NCI-H2107 (cell line): ENCODE measurements at places on chromosomes 1 and 21.

DNA sequence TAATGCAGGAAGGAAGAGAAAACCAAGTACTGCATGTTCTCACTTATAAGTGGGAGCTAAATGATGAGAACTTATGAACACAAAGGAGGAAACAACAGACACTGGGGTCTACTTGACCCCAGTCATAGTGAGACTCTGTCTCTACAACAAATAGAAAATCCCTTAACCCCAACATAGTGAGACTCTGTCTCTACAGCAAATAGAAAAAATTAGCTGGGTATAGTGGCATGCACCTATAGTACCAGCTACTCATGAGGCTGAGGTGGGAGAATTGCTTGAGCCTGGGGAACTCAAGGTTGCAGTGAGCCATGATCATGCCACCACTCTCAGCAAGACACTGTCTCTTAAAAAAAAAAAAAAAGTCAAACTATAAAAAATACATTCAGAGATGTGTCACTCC lies 42.7 kb downstream of the GIPC2 start:
- no peak for DNase-seq

- DNase-seq = no peak
Measured at GRCh38 chr1:224901087-224901810, 28.2 kb upstream of the DNAH14 start.

GRCh38 chr1:225480825-225481434 lies 53.1 kb upstream of the LBR start:
- DNase-seq = peak; percentile 73

- peak; percentile 11 for DNase-seq
Measured at GRCh38 chr1:52348704-52349300, 17.2 kb downstream of the CC2D1B start.

DNA sequence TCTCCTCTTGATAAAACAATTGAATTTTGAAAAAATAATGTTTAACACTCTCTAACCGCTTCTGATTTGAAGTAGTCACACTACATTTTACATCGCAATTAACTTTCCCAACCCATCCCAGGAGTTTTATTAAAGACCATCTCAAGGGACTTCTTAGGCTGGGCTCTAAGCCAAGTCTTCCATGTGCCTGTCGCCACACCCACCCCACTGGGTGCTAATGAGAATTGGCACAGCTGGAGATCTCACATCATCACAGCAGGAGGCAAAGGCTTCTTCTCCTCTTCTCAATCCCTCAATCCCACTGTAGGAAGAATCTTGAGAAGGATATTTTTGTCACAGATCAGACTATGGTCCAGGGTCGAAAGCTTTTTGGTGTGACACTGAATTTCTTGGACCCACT lies 328.9 kb downstream of the NUF2 start:
- DNase-seq = peak; percentile 87

DNA sequence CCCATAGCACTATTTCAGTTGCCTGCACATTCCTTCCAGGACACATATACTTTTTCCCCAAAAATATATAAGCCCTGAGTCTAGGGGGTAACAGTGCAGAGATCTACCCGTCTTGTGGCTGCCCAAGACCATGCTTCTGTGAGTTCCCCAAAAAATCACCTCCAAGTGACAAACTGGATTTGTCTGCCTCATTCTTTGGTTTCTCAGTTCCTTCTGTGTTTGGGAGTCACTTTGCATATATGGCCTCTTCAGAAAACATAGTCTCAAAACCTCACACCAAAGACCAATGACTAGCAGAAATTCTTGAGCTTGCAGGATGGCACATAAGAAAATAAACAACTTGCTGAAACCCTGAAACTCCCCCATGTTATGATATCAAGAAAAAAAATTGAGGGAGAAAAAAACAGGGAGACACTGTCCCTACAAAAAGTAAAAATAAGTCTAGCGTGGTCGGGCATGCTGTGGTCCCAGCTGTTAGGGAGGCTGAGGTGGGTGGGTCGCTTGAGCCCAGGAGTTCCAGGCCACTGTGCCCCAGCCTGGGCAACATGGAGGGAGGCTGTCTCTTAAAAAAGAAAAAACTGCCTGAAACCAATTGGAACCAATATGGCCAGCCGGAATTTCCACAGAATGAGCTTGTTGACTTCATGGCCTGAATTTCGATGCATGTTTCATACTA lies 8.0 kb downstream of the JMJD4 start:
- no peak for DNase-seq

GRCh38 chr1:7535934-7536878 lies 234.9 kb upstream of the VAMP3 start:
- no peak for DNase-seq

DNA sequence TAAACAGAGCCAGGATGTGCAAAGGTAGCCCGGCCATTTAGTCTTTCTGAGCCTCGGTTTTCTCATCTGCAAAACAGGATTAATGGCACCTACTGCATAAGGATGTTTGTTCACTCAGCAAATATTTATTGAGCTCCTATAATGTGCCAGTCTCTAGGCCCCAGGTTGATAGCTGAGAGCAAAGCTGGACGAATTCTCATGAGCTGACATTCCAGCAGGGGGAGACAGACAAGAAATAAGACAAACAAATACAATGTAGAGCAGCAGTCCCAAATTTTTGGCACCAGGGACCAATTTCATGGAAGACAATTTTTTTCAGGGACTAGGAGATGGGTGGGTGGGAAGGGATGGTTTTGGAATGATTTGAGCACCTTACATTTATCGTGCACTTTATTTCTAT lies 74.3 kb upstream of the PAX7 start:
- no peak for DNase-seq

GRCh38 chr1:198934901-198935305 lies 296.1 kb downstream of the PTPRC start:
- no peak for DNase-seq

GRCh38 chr1:98045211-98045766 lies 124.5 kb upstream of the DPYD start:
- no peak for DNase-seq

- no peak for DNase-seq
Measured at GRCh38 chr1:204390751-204391466, 20.7 kb downstream of the PPP1R15B start.

- no peak for DNase-seq
Measured at GRCh38 chr1:214864896-214865688, 217.4 kb upstream of the KCNK2 start.

DNA sequence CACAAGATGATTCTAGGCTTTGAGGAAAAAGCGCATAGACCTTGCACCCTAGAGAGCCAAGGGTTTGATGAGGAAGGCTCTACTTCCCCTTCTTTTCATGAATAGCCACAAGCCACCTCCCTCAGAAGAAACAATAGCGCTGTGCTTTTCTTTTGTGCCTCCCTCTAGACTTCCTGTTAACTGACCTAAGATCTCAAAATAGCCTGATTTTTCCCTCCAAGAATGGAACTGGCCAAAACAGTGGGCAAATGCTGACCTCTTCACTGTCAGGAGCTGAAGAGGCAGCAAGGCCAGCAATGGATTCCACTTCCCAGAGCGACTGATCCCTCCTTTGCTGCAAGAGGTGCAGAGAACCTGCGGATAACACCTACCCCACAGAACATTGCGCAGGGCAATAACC lies 362.8 kb downstream of the KCNH1 start:
- no peak for DNase-seq

GRCh38 chr21:45578176-45578801 lies 36.0 kb upstream of the SLC19A1 start:
- no peak for DNase-seq

GRCh38 chr21:37647781-37648180 lies 268.5 kb downstream of the KCNJ6 start:
- no peak for DNase-seq

GRCh38 chr1:234286206-234286605 lies 87.0 kb upstream of the COA6 start:
- no peak for DNase-seq

DNA sequence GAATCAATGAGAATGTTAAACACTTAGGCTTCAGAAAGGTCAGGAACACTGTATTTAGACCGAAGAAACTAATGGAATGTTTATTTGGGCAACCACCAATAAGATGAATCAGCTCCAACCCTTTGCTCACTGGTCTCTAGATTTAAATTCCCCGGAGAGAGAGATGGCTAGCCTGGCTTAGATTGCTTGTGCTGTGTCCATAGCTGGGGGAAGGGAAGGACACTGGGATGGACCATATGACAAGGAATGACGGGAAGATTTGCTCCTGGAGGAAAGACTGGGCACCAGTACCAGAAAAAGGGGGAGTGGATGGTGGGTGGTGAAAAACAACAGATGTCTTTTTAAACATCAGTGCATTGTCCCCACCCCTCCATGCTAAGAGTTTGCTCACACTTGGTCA lies 426.6 kb downstream of the DUSP10 start:
- DNase-seq = no peak

DNA sequence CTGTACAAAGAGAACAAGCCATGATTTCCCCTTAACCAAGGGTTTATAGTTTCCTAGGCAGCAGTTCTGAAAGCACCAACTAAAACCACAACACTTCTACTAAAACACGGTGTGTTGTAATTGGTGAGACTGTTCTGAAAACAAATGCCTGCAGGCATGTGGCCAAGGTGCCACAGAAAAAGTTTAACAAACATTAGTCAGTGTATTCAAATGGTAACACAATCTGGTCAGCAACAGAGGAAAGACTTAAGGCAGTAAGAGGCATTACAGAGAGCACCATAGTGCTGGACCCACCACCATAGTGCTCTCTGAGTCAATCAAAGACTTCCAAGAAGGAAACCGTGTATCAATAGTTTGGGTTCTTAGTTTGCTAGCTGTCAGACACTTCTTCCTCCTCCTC lies 16.7 kb downstream of the SNIP1 start:
- peak; percentile 36 for DNase-seq

DNA sequence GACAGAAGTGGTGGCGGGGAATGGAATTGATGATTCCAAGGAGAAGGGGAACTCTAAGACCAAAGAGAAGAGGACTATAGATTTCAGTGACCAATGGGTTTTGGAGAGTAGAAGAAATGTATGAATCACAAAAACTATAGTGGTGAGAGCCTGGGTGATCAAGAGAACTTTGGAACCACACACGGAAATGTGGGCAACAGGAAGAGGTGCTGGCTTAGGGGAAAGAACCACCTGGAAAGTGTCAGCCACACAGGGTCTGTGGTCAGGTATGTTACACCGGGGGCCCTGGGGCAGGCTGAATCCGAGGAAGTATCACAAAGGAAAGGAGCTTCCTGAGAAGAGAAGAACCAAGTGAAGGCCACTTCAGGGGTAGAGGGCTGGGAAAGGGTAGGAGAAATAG lies 11.5 kb upstream of the CHIA start:
- no peak for DNase-seq

DNA sequence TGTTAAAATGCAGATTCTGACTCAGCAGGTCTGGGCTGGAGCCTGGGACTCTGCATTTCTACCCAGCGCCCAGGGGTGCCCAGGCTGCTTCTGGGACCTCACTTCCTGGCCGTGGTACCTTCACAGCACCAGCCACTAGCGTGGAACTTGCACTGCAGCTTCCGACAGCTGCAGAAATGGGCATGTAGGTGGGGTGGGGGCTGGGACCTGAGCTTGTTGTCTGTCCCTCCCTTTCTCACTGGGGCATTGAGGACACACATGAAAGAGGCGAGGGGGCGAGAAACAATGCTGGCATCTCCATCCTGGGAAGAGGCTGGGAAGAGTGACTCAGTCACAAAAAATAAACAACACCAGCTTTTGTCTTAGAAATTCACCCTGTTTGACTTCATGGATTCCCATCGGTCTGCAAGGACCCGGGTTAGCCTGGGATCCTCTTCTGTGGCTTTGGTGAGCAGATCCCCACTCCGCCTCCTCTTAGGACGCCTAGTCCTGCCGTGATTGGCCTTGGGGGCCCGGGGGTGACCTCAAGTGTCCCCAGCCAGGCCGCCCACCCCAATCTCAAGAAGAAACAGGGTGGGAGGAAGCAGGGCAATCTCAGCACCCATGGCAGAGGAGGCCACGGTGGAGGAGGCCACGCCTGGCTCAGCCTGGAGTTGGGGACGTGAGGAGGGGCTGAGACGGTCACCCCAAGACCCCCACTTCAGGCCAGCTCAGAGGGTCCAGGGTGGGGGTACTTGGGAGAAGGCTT lies 29.9 kb upstream of the POFUT2 start:
- no peak for DNase-seq

- no peak for DNase-seq
Measured at GRCh38 chr1:4652631-4653327, 1.6 kb upstream of the AJAP1 start.

DNA sequence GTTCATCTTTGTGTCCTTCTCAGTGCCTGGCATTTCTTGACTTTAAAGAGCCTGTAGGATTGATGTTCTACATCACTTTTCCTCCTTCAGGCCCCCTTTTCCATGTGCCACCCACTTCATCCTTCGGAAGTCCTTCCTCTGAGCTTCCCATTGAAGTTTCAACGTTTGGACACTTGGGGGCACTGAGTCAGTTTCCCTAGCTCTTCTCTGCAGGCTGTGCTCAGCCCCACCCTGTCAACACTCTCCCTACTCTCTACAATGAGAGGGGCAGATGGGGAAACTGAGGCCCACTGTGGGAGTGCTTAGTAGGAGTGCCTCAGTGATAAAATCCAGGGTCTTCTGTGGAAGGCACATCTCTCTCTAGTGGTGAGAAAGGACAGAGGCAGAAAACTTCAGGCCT lies 11.9 kb downstream of the KCNJ10 start:
- DNase-seq = no peak

GRCh38 chr1:226674892-226675714 lies 64.0 kb downstream of the ITPKB start:
- no peak for DNase-seq

GRCh38 chr1:112887599-112888283 lies 68.3 kb downstream of the SLC16A1 start:
- DNase-seq = no peak

- peak; percentile 100 for DNase-seq
Measured at GRCh38 chr1:88683541-88684481, at the start of gene PKN2. Gene PKN2 (plus strand): TSS chr1:88684273. CDS start chr1:88684581, 308 bp downstream.

DNA sequence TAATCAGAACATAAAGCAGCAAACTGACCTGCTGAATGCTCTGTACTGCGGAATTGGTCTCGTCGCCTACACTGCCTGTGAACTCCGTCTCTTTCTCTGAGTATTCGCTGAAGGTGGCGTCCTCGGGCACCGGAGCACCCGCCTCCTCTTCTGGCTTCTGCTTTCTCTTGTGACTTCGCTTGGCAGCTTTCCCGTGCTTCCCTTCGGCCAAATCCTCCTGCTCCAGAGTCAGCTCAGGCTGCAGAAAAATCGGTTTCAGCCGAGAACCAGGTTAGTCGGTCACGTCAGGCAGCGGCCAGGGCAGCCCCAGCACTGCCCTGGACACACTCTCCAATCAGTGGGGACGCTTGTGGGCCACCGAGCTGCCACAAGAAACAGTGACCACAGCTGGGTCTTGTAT lies 35.8 kb upstream of the RIPK4 start:
- no peak for DNase-seq
